ENCODE measurements at places on chromosomes 3 and 15. TPM values are rescaled to one million over a fixed set of nuclear protein-coding genes. Genes with fewer than 3 reads are reported as not detected.

GRCh38 chr15:98666441-98666840, 18.1 kb downstream of the IGF1R start:
- DNase-seq = no peak
- H3K27me3 ChIP-seq = no peaks in the 10 kb centered on the region
- no peak overlapping the region for H3K4me3 ChIP-seq
- H3K36me3 ChIP-seq = no peaks in the 10 kb centered on the region
- peaks cover 44% of the 10 kb centered on the region for H3K4me1 ChIP-seq

- no peaks in the 10 kb centered on the region for H3K4me1 ChIP-seq
- H3K36me3 ChIP-seq = no peaks in the 10 kb centered on the region
- no peaks in the 10 kb centered on the region for H3K27me3 ChIP-seq
- no peak overlapping the region for H3K27ac ChIP-seq
- no peak for DNase-seq
Observed at GRCh38 chr3:106542101-106542769, 673.4 kb upstream of the CBLB start.

DNA sequence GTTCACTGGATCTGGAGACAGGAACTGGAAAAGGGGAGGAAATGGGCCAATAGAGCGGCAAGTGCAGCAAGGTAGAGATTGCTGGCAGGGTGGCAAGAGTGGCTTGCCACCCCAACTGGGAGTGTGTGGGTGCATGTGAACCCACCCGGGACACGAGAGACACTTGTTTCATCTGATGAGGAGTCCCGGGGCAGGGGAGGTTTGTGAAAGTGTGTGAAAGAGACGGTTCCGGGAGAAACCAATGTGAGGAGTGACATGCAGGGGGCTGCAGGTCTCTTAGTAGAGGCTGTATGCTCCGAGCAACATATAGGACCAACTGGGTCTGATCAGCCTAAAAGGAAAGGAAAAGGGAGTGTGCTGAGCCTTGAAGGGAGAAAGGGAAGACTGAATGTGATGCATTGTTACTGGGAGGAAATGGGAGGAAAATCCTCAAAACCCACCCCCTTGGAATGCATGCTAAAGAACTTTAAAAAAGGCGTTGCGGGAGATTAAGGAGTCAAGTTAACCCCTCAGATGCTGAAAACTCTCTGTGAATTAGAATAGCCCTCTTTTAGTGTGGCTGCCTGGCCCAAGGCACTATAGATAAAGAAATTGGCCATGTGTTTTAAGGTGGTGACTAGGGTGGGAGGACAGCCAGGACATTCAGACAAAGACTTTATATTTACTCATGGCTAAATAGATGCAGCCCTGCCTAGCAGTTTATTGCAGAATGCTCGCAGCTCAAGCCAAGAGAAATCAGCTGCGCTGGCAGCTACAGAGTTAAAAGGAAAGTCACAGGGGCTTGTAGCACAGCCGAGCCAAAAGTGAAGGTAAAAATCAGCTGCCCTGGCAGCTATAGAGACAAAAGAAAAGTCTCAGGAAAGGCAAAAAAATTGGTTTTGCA, 9.1 kb upstream of the SLC9C1 start:
- H3K27me3 ChIP-seq = no peaks in the 10 kb centered on the region
- DNase-seq = no peak
- H3K4me1 ChIP-seq = no peaks in the 10 kb centered on the region
- H3K27ac ChIP-seq = no peak overlapping the region
- peak overlapping the region; percentile 27 for H3K4me3 ChIP-seq

DNA sequence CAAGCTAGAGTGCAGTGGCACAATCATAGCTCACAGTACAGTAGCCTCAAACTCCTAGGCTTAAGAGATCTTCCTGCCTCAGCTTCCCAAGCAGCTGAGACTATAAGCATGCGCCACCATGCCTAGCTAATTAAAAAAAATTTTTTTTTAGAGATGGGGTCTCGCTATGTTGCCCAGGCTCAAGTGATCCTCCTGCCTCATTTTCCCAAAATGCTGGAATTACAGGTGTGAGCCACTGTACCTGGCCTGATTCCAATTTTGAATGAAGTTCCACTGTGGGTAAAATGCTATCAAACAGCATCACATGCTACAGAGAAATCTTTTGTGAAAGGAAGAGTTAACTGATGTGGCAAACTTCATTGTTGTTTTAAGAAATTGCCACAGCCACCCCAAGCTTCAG, 17.5 kb downstream of the ADPGK start:
- no peaks in the 10 kb centered on the region for H3K27me3 ChIP-seq
- no peaks in the 10 kb centered on the region for H3K36me3 ChIP-seq
- H3K4me3 ChIP-seq = no peak overlapping the region
- DNase-seq = no peak
- no peak overlapping the region for H3K27ac ChIP-seq

DNA sequence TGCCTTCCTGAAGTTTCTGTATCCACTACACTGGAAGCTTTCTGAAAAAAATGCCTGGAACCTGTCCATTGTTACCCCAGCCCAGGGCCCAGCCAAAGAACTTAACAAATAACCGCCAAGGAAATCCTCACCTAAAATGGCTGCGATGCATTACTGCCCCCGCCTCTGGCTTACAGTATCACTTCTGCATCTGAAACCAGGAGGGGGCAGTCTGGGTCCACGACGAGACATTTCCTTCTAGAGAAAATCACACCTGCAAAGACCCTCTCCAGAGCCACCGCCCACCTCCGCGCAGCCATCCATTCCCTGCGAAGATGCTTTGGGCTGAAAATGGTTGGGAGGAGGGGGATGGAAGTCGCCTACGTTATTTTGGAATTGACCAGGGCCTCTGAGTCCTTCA, 22.4 kb upstream of the CELF6 start:
- DNase-seq = no peak
- H3K4me3 ChIP-seq = no peak overlapping the region
- H3K27ac ChIP-seq = no peak overlapping the region
- H3K36me3 ChIP-seq = no peaks in the 10 kb centered on the region

DNA sequence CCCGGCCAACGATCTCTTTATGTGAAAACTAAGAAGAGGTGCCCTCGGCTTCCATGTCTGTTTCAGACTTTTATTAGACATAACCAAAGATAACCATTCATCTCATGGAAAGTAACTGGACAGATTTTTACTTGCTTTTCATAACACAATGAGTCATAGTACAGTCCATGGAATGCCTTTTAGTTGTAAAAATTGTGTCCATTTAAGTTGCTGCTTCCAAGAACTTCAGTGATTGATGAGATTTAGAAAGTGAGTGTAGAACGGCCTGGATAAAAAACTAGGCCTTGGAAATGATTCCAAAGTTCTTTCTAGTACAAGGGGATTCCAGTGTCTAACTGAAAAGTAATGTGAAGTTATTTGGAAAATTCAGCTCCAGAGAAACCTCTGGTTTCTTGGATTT, 10.8 kb downstream of the EIF2AK4 start:
- DNase-seq = no peak
- no peak overlapping the region for H3K4me3 ChIP-seq
- H3K36me3 ChIP-seq = no peaks in the 10 kb centered on the region

DNA sequence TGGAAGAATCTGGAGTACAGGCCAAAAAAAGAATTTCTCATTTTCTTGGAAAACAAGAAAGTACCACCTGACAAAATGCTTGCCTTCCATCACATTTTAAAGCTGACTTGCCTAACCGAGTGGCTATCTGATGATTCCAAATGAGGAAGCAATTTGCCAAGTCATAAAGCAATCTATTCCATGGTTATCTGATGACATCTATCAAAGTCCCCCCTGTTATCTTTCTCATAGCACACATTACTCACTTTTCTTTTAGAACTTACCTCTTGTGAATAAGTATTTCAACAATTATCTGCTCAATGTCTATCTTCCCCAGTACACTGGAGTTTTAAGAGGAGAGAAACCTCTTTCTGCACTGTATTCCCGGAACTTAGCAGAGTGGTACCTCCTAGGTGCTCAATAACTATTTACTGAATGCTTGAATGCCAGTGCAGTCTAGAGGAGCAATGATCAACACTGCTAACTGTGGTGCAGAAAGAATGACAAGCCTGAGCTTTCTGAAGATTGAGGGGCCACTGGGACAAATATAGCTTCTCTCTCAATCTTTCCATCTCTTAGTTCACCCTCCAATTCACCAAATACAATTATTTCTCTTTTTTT, 186.3 kb upstream of the ATP11B start:
- H3K27me3 ChIP-seq = no peaks in the 10 kb centered on the region
- no peaks in the 10 kb centered on the region for H3K36me3 ChIP-seq
- no peak for DNase-seq
- no peak overlapping the region for H3K4me3 ChIP-seq
- no peak overlapping the region for H3K27ac ChIP-seq

DNA sequence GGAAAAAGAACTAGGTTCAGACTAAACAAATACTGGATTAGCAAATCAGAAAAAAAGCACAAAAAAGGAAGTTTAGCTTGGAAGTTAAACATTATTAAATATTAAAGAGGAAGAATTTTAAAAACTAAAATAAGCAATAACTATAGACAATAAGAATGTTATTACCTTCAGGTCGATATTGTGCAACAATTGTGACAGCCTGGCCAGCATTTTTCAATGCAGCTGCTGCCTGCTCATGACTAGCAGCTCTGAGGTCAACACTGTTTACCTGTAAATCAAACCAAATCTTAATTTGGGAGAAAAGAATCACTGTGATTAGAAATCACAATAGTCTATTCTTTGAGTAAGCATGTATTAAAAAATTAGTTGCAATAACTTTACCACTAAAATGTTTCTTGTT, 75.1 kb upstream of the MELTF start:
- DNase-seq = no peak
- no peak overlapping the region for H3K27ac ChIP-seq
- H3K4me1 ChIP-seq = no peaks in the 10 kb centered on the region
- no peak overlapping the region for H3K4me3 ChIP-seq
- H3K27me3 ChIP-seq = no peaks in the 10 kb centered on the region

DNA sequence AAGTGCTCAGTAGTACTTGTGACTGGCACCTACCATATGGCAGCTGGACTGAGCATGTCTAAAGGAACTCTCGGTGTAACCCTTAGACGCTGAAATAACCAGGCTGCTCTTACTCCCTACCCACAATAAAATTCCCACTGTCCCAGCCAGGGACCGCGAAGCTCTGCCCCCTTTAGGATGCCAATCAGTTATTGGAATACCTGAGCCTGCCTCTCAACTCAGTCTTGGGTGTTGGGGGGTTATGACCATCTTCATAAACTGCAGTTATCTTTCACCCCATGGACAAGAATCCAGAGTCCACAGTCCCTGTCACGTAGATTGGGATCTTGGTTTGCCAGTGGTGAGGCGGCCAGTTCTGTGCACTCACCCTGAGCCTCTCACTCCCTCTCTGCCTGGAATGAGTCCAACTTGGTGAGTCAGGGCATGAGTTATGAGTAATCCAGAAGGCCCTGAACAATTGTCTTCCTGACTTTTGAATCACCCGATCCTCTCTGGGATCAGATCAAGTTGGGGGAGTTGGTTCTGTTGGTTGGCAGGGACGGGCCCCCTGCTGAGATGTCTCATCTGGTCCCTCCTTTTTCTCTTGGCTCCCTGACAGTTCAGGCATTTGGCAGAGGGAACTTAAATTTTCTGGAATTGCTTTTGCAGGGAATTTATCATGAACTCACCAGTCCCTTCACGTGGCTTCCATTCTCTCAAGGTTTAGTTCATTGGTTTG, 120.1 kb upstream of the UBE2E1 start:
- H3K4me3 ChIP-seq = no peak overlapping the region
- DNase-seq = peak; percentile 52
- H3K36me3 ChIP-seq = no peaks in the 10 kb centered on the region
- H3K27ac ChIP-seq = no peak overlapping the region

The IQCH gene
- total RNA-seq = 6.0 TPM

The CKMT1A gene
- total RNA-seq = 0.40 TPM

The FHIT gene
- 5.1 TPM for total RNA-seq

The ITIH1 gene
- not detected for total RNA-seq

The SH2D7 gene
- not detected for total RNA-seq

Data from ovary (tissue), 10 donors.